MG63 (cell line): ENCODE measurements at places on chromosomes 4 and X.

DNA sequence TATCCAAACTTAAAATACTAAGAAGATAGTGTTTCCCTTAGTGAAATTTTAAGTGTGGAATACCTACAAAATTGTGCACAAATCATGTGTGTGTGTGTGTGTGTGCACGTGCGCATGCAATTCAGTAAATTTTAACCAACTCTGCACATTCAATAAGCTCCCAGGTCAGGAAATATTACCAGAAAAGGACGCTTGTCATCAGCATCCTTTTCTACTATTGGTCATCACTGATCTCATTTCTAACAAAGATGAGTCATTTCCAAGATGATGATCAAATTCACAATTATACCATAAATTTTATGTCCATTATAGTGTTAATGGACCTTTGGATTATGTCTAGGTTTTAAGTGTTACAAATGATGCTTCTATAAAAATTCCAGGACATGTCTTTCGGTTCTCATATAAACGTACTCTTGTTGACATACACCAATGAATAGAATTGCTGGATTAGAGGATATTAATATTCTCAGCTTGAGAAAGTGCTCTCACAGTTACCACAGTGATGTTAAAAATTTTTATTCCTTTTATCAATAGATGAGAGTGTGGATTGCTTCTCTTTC is 560.9 kb upstream of the AGA start:
- DNase-seq = no peak

DNA sequence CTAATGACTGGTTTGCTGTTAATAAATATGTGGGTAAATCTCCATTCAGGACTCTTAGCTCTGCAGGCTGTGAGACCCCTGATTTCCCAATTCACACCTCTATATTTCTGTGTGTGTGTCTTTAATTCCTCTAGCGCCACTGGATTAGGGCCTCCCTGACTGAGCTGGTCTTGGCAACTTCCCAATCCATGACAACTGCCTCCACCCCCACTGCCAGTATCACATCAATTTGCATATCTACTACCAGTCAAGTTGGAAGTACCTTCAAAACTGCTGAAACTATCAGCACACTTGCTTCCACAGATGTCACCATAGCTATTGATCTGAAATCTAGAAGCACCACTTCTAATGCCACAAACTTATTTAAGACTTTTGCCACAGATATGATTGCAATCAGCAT is 27.6 kb downstream of the OPRPN start:
- no peak for DNase-seq

- DNase-seq = no peak
These were observed 341.9 kb downstream of the GPM6A start for GRCh38 chr4:175470131-175470530.

- DNase-seq = no peak
These were observed 555 bp upstream of the SPP1 start for GRCh38 chr4:87974856-87975462.

- DNase-seq = no peak
These were observed 171.6 kb downstream of the PCDH10 start for GRCh38 chr4:133320576-133321170.

GRCh38 chrX:110519906-110520452 is 161.3 kb downstream of the RTL9 start:
- no peak for DNase-seq

DNA sequence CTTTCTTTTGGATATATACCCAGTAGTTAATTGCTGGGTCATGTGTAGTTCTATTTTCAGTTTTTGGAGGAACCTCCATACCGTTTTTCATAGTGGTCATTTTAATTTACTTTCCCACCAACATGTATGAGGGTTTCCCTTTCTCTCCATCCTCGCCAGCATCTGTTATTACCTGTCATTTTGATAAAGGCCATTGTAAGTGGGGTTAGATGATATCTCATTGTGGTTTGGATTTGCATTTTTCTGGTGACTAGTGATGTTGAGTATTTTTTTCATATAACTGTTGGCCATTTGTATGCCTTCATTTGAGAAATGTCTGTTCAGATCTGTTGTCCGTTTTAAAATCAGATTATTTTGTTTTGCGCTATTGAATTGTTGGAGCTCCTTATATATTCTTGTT is 28.8 kb upstream of the CXCL2 start:
- no peak for DNase-seq

DNA sequence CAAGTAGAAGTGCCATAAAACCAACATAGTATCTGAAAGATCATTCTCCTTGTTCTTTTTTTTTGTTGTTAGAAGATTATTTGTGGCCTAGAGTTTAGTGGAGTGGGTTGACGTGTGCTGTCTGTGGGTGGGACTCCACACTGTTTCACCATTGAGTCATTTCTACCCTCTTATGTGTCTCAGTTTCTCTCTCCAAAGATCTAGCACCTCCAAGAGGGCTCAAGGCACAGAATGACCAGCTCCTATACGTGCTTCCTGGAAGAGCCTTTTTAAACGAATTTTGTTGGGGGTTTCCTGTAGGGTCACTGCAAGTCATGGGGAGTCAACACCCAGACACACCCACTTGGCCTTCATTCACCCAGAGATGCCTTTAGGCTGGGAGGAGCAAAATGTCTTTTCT is 150.1 kb downstream of the KLF8 start:
- DNase-seq = no peak
